ENCODE measurements at places on chromosomes 5 and 9.

DNA sequence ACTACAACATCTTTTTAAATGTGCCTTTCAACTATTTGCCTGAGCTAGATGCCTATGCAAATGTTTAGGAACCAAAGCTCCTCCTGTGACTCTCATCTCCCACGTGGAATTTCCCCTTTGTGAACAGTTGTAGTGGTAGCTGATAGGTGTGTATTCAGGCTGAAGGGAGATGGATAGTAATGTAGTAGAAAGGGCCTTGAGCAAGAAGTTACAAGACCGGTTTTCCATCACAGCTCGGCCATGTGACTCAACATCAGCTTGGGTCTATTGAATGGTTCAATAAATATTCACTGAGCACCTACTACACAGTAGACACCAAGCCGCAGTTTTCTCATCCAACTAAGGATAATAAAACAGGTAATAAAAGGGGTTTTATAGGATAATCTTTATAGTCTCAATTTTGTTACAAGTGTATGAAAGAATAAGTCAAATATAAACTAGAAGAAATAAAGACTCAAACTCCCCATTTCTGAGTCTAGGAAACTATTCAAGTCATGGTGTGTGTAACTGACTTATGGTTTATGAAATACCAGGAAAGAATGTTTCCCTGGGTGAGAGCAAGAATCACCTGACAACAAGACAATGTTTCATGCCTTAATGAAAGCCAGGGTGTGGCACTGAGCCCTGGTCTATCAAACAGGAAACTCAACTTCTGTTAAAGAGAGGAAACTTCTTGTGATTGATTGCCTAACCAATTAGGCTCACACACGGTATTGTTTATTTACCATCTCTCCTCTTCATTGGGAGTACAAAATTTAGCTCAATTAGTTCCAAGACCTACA lies 187.1 kb upstream of the SPEF2 start:
- DNase-seq, result no peak

DNA sequence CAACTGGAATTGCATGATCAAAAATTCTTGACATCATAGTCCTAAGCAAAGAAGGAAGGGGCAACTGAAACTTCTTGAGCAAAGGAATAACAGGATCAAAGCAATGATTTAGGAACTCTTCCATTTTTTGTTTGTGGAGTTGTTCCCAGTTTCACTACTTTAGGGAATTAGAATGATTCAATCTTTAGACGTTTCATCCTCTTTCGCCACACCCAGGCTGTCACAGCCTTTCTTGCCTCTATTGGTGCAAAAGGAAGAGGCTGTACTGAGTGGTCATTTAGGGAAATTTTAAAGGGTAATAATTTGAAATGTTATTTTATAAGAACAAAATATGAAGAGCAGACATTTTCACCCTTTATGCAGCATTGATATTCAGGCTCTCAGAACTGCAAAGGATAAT lies 1026.0 kb upstream of the ARRDC3 start:
- DNase-seq, result no peak

- no peak for DNase-seq
These were observed 163.5 kb downstream of the ARL15 start for GRCh38 chr5:54146916-54147315.

GRCh38 chr5:148932355-148932935 lies 106.0 kb downstream of the ADRB2 start:
- no peak for DNase-seq

- no peak for DNase-seq
These were observed 133.9 kb upstream of the ZNF618 start for GRCh38 chr9:113741886-113742854.

- DNase-seq, result no peak
These were observed 159.4 kb downstream of the SEMA6A start for GRCh38 chr5:116415182-116415581.

- DNase-seq, result no peak
These were observed 125.3 kb upstream of the SLC44A1 start for GRCh38 chr9:105119156-105119555.

DNA sequence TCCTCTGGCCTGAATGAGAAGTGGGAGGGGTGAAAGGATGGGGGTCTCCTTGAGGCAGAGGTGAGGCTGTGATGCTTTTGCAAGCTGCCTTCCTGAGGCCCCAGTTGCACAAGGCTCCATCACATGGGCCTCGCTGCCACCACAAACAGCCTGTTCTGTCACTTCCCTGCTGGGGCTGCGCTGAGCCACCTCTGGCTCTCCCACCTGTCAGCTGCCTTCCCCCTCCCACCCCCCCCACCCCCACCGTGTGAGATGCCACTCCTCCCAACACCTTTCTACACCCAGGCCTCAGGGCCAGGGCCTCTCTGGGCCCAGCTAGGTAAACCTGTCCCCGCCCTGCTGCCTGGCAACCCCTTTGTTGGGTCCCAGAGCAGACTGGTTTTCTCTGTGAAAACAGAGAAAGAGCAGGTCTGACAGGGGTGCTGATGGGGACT lies 4.5 kb upstream of the PDLIM4 start:
- DNase-seq, result no peak

- DNase-seq, result no peak
These were observed 35.8 kb upstream of the SPRY4 start for GRCh38 chr5:142360607-142361120.

- DNase-seq, result no peak
These were observed 188.8 kb downstream of the NXNL2 start for GRCh38 chr9:88723751-88724150.

GRCh38 chr5:179800071-179800695 lies 6.4 kb downstream of the LTC4S start:
- DNase-seq, result no peak

DNA sequence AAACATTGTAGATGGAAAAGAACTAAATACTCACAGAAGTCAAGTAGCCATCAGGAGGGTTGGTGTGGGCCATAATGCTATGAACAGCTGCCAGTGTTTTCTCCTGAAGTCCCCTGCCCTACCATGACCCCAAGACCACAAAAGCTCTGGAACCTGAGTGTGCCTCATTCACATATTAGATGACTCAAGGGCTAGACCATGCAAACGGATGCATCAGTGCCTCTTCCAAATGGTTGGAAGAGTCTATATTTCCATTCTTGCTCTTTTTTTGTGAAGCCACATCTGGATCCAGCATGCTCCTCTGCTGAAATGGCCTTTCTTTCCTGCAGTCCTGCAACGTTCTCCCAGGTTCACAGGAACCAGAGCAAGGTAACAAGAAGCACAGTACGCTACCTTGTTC lies 136.6 kb upstream of the EPB41L4A start:
- no peak for DNase-seq

- DNase-seq, result no peak
These were observed 2.4 kb downstream of the CKMT2 start for GRCh38 chr5:81235287-81236072.

DNA sequence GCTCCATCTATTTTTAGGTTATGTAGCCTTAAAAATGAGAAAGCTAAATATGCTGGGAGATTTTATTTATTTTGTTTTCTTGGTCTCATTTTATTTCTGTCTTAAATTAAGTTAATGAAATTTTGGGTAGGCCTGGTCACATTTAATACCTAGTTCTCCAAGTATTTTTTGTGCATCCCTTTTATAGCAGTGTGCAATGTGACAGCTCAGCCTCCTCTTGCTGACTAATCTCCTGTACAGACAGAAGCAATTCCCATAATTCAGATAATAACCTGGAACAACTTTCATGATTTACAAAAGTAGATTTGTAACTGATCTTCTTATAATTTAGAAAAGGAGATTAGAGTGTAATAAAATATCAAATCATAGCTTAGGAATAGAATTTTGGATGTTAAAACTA lies 403.9 kb downstream of the ADGRV1 start:
- no peak for DNase-seq

DNA sequence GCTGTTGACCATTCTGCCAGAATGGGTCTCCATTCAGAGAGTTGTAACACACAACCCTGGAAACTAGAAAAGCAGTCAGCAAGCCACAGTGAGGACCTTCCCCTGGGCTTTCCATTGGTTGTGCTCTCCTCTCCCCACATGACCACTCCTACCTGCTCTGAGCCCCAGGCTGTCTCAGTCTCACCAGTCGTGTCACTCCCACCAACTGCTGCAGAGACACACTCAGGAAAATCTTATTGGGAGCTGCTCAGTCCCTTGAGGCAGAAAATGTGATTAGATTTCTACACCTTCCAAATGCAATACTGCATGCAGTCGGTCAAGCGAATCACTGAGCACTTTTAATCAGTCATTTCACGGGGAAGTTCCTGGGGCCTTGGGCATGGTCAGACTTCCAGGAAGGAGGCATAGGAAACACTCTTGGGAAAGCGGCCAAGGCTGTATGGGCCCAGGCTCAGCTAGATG lies 284.2 kb upstream of the NMUR2 start:
- no peak for DNase-seq

- DNase-seq, result no peak
These were observed 15.9 kb downstream of the STOM start for GRCh38 chr9:121354141-121354540.

DNA sequence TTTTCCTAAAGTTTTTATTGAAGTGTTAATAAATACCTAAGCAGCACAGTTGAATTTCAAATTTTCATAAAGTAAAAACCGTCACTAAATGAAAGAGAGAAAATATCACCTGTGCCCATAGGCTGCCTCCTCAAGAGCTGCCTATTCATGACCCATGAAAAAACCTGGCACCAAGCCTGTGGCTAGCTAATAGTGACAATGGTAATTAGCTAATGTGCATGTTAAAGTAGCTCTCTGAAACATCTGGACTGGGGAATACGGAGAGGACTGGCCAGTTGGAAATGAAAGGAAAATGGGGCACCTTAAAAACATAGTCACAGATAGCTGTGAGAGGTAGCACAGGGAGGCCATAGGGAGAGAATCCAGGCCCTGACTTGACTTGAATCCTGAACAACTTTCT lies 5.4 kb upstream of the GNE start:
- no peak for DNase-seq

DNA sequence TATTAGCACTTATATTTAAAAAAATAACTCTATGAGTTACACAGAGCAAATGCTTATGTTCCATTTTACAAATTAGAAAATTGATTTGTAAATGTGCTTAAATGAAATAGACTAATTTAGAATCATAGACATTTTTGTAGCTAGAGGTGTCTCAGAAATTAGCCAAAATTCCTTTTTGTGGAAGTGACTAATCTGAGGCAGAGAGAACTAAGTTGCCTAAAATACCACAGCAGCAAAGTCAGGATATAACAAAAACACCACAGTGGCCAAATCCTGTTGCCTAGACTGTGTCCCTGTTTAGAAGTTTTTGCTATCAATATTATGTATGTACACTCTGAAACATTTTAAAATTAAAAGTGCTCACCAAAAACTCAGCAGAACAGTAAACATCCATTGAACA lies 18.7 kb downstream of the ADAMTSL1 start:
- DNase-seq, result no peak

DNA sequence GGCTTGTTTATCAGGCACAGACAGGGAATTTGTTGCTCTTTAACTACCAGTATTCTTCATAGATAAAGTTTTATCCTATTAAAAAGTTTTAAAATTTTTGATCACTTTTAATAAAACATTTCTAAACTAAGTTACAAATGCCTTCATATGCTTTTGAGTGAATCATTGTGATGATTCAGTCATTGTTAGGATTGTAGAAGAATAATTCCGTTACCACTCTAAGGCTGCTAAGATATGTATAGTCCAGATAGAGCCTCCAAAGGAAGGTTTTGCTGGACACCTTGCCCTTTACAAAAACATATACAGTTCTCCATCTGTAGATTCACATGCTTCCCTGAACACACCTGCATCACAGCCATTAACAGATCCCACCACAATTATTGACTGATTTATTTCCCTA lies 233.7 kb downstream of the SPOCK1 start:
- no peak for DNase-seq

- no peak for DNase-seq
These were observed 1043.2 kb downstream of the CDH18 start for GRCh38 chr5:18944771-18945170.

DNA sequence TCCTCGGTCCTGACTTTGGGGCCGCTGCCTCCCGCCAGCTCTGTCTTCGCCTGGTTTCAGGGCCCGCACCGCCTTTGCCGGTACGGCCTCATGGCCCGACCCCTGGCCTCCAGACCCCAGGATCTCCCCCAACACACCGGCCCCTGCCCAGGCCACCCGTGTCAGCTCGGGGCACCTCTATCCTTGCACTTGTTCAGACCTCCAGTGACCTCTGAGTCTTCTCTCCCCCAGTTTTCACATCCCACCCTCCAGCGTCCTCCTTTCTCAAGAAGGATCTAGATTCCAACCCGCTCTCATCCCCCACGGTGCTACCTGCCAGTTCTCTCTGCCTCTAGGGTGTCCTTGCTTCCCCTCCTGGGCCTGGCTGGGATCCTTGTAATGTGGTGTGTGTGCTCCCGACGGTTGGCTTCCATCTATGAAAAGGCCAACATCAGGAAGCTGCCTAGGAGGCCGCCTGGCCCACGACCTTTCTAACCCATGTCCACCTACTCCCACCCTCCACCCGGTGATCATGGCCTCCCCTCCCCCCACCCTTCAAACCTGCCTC lies 61.1 kb downstream of the SPATA31C2 start:
- no peak for DNase-seq

DNA sequence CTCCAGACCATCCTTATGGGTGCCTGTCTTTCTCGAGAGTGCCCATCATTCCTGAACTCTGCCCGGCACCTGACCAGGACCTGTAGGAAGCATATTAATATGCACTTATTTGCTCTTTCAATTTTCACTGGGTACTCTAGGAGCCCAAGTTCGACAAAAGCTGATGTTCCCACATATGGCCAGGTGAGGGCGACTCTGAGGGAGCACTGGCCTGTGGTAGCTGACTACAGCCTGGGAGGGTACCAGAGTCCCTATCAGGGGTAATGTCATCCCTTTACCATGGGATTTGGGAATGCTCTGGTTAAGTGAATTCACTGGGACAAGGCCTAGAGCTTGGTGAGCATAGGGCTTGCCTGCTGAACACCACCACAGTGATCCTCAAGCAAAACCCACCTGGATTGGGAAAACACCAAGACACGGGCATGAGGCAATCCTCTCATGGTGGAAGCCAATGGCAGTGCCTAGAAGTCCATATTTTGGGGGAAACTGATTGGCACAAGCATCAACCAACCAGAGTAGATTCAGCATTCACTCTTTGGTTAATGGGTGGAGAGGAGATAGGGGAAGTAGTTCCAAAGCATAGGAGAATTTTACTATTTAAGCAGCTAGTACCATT lies 112.2 kb downstream of the MTX3 start:
- peak; percentile 31 for DNase-seq

DNA sequence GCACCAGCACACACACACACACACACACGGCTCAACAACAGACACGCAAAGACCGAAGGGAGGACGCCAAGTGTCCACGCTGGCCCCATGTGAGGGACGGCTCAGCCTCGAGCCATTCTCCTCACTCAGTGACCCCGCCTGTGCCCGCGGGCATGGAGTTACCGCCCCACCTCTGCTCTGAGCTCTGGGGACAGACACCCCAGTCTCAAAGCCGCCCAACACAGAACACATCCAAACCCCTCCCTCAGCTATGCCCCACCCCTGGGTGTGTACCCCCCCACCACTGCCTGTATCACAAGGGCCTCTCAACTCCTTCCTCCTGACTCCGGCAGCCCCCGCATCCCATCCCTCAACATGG lies 81.2 kb downstream of the CAMSAP1 start:
- no peak for DNase-seq
